H9 (cell line): ENCODE measurements at places on chromosomes 5 and 9. TPM values are rescaled to one million over a fixed set of nuclear protein-coding genes. Genes with fewer than 3 reads are reported as not detected.

The HTR1A gene
- 0.55 and 0.79 TPM in 2 replicates for total RNA-seq

The CDC23 gene
- total RNA-seq, result 41.0 and 41.3 TPM in 2 replicates

The NR2F1 gene
- total RNA-seq, result not detected in 2 replicates

The DMRTA1 gene
- 2.5 and 2.8 TPM in 2 replicates for total RNA-seq

The WNK2 gene
- 69.4 and 70.5 TPM in 2 replicates for total RNA-seq

DNA sequence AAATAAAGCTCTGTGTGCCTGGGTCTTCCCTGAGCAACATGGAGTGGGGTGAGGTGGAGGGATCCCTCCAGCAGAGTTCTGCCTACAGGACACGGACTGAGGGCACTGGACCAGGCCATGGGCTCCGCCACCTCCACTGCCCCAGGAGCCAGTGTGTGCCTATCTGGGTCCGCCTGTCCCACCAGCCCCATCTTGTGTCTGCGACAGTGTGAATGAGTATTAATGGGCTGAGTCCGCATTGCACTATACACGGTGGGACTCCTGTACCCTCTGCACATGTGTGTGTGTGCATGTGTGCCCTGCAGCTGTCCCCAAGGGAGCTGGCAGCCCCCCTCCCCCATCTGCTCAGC is 11.4 kb downstream of the FGFR4 start:
- no peak for DNase-seq

DNA sequence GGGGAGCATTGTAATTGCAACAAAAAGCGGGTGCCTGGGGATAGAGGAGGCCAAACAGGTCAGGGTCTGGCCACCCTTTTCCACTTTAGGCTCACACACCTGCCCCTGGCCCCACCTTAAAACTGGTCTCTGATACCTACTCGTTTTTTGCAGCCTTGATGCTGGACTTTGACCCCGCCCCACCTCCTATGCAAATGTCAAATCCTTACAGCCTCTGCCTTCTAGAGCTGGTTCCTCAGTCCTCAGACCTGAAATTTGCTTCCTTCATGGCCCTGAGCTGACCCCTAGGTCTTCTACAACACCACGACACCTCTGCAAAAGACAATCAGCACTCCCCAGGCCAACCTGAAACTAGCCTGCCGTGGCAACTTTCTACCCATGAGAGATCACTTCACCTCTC is 37.7 kb downstream of the SMIM23 start:
- DNase-seq, result no peak

DNA sequence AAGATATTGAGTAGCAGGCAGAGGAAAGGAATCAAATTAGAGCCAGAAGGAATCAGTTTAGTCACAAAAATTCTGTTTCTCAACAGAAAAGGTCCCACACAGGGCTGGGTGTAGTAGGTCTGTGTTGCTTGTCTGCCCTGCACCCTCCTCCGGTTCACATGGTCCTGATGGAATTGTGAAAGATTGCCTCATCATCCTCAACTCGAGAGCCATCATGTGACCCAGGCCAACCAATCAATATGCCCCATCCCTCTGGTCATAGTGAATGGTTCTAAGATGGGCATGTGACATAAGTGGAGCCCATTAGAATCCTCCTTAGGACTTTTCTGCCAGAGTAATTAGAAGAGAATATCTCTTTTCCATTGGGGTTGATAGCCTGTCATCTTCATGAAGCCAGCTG is 56.7 kb upstream of the RAD23B start:
- DNase-seq, result no peak

DNA sequence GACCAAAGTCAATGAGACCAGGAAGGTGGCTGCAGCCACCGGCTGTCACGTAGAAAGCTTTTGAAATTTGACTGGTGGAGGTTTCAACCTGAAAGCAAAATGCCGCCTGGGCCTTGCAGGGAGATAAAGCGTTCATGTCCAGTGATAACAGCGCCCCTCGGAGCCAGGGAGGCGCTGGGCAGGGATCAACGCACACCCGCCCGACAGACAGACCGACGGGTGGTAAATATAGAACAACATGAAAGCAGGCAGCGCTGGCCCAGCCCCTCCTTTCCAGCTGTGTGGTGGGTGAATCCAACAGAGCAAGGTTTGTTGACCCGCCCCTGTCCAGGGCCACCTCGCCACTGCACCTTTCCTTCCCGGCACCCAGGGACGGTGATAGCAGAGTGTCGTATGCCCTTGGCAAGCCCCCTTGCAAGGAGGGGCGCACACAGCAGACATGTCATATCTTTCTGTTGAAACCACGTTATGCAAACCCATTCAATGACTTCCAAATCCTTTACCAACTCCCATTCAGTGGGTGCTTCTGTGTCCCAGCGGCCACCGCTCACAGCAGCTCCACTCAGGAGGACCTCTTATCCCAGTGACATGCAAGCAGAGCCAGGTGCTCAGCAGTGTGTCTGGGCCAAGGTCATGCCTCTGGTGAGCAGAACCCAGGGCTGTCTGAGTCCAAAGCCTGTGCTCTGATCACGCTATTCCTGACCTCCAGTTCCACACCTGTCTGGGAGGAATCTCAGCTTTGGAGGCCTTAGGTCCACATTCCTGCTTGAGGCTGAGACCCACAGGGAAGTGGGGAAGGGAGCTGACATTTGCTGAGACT is 38.7 kb downstream of the NKX2-5 start:
- no peak for DNase-seq

DNA sequence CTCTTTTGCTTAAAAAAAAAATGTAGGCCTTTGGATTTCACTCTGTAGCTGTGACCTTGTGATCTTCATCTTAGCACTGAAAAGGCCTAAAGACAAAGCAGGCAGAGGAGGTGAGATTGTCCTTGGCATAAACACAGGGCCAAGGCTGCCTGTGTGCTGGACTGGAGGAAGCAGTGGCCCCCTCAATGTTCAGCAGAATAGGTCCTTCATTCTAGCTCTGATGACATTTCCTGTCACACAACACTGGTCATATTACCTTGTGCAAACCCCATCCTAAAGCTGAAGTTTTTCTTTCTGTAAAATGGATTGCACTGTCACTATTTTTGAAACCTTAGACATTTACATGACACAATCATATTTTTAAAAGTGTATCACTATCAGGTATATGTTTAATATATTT is 147.4 kb downstream of the INSYN2B start:
- DNase-seq, result no peak

DNA sequence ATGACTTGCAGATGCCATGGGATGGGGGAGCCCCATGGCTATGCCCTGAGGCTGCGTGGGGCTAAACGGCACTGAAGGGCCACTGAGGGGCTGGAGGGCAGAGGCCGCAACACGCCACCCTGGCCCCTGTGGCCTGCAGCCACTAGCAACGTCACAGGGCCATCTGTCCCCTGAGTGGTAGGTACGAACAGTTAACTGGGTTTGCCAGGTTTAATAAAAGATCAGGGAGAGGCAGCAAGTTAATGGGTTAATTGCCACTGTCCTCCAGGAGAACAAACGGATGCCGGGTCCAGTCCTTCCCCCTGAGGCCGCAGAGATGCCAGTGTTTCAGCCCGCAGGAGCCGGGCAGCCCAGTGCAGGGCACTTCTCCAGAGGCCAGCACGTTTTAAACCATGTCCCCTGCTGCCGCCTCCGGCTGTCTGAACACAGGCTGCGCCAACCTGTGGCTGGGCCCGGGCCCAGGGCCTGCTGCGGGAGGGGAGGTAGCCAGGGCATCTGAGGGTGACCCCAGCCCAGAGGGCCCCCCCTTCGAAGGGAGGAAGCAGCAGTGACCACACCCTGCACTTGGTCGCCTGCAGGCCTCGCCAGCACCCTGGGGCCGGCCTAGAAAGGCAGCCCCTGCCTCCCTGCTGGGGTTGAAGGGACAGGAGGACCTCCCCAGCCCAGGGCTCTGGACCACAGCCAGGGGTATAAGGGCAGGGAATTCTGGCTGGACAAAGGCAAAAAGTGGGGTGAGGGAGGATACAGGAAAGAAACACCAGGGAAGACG is 227.3 kb downstream of the FANCC start:
- DNase-seq, result no peak

DNA sequence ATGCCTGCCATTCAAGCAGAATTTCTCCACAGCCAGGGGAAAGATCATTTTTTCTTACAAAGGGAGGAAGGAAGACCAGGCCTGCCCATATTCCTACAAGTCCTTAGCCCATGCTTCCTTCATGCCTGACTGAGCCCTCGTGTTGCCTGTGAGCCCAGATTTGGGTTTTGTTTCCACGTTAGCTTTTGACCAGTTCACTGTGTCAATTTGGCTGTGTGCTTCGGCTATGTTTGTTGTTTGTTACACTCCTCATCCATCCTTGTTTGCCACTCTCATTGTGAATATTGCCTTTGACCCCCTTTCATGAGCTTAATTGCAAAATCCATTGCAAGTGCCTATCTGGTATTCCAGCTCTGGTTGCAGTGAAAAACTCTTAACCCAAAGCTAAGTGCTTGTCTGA is 84.7 kb upstream of the RIOK2 start:
- DNase-seq, result no peak

- DNase-seq, result no peak
These were observed 3.4 kb upstream of the EHMT1 start for GRCh38 chr9:137615387-137615871.

DNA sequence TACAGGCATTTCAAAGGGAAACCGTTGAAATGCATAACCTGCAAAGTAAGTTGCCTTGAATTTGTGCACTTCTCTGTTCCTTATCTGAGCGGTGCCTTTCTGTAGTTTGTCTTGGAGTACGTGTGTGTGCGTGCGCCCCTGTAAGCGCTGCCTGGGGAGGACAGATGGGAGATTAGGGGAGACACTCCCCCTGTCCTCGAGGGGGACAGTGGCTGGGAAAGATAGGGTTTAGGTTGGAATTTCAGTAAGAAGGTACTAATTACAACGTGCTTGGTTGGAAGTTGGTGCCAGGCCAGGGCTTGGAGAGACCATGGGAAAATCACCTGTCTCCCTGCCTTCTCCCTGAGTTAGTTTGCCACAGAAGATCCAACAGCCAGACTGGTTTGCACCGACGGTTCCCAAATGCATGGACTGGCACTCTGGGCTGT is 73.2 kb downstream of the PIK3R1 start:
- DNase-seq, result no peak

DNA sequence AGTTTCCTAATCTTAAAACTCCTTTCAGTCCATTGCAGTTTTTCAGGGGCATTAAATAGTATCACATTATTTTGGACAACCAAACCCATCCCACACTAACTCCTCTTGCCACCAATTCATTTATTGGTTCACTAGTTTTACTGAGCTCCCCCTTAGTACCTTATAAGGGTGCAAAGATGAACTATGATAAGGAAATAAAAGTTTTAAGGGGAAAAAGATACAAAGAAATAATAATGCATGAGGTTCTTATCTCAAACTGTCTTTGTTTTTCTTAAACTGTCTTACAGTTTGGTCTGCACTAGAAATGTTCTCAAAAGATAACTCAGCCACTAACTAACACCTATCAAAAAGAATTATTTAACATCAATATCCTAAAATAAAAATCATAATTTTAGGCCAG is 8.4 kb downstream of the SCAI start:
- DNase-seq, result no peak

- DNase-seq, result no peak
These were observed 166.4 kb downstream of the PBX3 start for GRCh38 chr9:125913551-125913950.

GRCh38 chr5:88536146-88536545 is 267.5 kb upstream of the TMEM161B start:
- no peak for DNase-seq

- DNase-seq, result no peak
These were observed 1.7 kb downstream of the AHRR start for GRCh38 chr5:322942-323879.
